Thoracic aorta (tissue), 2 donors: ENCODE measurements at places on chromosomes 1 and 21. TPM values are rescaled to one million over a fixed set of nuclear protein-coding genes. Genes with fewer than 3 reads are reported as not detected.

DNA sequence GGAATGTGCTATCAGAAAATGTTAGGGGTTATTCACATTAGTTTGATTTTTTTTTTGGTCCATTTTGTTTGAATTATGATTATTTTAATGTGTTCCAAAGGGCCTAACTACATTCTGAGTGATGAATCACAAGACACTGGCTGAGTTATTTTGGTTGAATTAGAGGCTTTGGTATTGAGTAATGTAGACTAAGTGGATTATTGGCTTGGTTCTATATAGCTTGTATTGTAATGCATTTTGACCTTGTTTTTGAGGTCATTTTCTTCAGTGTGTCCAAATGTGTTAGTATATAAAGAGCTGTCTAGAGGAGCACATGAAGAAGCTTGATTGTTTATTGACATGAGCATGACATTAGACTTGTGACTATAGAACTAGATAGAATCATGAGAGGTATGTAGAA lies 3.4 kb downstream of the ZNF326 start:
- no peak for DNase-seq

DNA sequence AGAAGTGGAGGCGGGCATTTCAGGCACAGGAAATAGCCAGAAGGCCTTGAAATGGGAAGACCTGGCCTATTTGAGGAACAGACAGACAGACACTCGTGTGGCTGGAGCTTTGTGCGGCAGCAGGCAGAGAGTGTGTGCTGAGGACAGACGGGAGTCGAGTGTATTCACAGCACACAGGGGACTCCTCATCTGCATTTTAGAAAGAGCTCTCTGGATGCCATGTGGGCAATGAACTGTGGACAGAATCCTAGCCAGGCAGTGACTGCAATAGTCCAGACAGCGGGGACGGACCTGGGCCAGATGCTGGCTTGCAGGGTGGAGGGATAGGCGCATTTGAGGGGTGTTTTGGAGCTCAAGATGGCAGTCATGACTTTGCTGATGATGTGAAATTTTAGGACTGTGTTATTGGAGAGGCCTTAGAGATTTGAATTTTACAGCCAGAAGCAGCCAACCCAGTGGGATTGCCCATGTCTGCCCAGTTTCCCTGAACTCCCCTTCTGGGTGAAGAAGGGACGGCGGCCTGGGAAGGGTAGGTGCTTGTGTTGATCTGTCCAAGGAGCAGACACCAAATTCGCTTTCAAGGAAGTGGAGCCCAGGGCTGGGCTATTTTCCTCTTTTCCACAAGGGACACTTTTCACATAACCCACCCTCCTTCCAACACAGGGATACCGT lies 43.7 kb downstream of the CHAF1B start:
- DNase-seq, result no peak

DNA sequence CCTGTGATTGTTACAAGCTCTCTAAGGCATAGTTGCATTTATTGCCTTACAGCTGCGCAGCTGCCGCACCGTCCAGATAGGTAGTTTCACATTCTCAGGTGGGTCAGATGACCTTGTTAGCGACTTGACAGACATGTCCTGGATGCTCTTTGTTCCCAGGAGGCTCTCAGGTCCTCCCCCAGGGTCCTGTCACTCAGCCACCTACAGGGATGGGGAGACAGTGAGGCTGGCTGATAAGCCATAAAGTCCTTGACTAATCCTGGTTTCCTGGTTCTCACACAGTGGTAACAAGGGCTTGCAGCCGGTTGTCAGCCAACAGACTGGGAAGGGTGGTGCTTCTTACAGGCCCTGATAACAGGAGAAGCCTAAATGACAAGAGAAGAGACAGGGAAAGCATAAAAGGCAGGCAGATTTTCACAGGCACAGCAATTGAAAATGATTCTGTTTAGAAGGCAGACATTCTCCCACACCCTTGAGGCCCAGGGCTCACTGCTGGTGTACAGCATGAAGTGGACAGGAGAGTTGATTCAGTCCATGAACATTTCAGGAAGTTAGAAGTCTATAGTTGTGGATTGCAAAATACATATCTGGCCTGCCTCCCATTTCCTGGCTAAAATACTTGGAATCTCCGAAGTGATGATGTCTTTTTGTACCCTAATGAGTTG lies 2.9 kb downstream of the ARF1 start:
- no peak for DNase-seq

GRCh38 chr21:45431781-45432572 lies 27.0 kb downstream of the COL18A1 start:
- DNase-seq, result no peak

DNA sequence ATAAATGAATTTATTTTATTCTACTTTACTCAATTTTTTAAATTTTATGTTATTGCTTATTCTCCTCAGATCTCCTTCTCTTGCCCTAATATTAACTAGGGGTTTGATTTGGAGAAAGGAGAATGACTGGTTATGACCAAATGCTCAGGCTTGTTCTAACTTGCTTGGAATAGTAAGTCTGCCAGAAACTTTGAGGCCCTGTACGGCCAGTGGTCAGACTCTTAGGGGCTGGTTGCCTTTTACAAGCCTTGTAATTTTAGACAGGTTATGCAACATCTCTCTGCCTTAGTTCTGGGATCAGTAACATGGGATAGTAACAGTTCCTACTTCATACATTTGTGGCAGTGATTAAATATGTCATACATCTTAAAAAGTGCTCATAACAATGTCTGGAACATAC lies 279.5 kb downstream of the DUSP10 start:
- no peak for DNase-seq

- no peak for DNase-seq
Measured at GRCh38 chr1:185297982-185298381, 19.1 kb downstream of the IVNS1ABP start.

The TMPRSS3 gene
- not detected for total RNA-seq

The RAB29 gene
- total RNA-seq, result 23.5 TPM

The S100A5 gene
- total RNA-seq, result not detected
